ENCODE measurements at places on chromosomes 4 and X.

GRCh38 chr4:158229768-158230167 lies 19.5 kb downstream of the TMEM144 start:
- DNase-seq, result no peak

- DNase-seq, result no peak
These were observed 853.8 kb downstream of the ADGRL3 start for GRCh38 chr4:62053974-62054373.

- DNase-seq, result peak; percentile 32
These were observed 1.1 kb downstream of the STBD1 start for GRCh38 chr4:76307660-76308014.

DNA sequence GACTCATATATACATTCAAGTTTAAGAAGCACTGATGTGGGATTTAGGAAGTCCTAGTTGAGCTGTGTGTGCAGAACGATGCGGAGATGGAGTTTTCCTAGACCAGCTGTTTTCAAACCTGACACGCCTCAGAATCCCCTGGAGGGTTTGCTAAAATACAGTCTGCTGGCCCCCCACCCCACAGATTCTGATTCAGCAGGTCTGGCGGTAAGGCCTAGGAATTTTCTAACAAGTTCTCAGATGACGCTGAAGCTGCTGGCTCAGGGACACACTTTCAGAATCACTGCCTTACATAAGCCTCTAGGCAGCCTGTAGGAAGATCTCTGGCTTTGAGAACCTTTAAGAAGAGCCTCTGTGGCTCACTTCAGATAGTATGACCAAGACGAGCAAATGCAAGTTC lies 73.1 kb downstream of the PHEX start:
- DNase-seq, result peak; percentile 68

DNA sequence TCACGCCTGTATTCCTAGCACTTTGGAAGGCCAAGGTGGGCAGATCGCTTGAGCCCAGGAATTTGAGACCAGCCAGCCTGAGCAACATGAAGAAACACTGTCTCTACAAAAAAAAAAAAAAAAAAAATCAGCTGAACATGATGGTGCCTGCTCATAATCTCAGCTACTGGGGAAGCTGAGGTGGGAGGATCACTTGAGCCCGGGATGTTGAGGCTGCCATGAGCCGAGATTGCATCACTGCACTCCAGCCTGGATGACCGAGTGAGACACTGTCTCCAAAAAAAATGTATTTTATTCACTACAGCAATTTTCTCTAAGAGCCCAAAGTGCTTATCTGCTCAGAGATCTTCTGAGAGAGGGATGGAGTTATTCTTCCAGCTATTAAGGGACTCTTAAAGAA lies 215.8 kb upstream of the PPP3CA start:
- no peak for DNase-seq

- DNase-seq, result no peak
These were observed 857.5 kb upstream of the FTHL17 start for GRCh38 chrX:31929366-31929765.

- no peak for DNase-seq
These were observed 13.8 kb downstream of the PGRMC1 start for GRCh38 chrX:119249891-119250290.

- DNase-seq, result peak; percentile 42
These were observed 39.6 kb downstream of the HTRA3 start for GRCh38 chr4:8308856-8309771.

GRCh38 chr4:152947311-152947710 lies 11.2 kb downstream of the FHDC1 start:
- no peak for DNase-seq

- no peak for DNase-seq
These were observed 92.5 kb downstream of the ANK2 start for GRCh38 chr4:113141901-113142346.

GRCh38 chrX:31209005-31209628 lies 137.3 kb upstream of the FTHL17 start:
- no peak for DNase-seq

- DNase-seq, result peak; percentile 81
These were observed 94.7 kb downstream of the SEL1L3 start for GRCh38 chr4:25767877-25768725.

- no peak for DNase-seq
These were observed 394.9 kb upstream of the PABPC5 start for GRCh38 chrX:91039777-91040176.

GRCh38 chr4:148239494-148239985 lies 202.7 kb downstream of the NR3C2 start:
- no peak for DNase-seq

GRCh38 chrX:131746491-131746968 lies 202.7 kb downstream of the OR13H1 start:
- no peak for DNase-seq

- no peak for DNase-seq
These were observed 469.0 kb upstream of the BOD1L1 start for GRCh38 chr4:14096396-14096965.

GRCh38 chr4:151004222-151004621 lies 10.9 kb downstream of the LRBA start:
- DNase-seq, result no peak

GRCh38 chr4:147088146-147088545 lies 142.5 kb upstream of the TTC29 start:
- DNase-seq, result no peak

DNA sequence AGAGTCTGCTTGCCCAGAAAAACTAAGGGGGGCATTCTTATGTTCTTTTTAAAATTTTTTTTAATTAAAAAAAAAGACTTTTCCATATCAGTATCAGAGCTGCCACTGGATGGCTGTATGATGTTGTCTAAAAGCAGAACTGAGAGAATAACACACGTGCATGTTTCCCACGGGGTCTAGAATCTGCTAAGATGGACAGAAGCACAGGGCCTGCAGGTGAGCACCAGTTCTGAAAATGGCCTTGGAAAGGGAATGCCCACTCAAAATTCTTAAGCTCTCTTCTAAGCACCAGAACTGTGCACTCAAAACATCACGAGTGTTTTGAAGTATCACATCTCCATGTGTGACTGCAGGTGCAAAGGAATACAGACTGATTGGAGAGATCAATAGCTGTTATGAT lies 61.1 kb downstream of the ARAP2 start:
- DNase-seq, result no peak

DNA sequence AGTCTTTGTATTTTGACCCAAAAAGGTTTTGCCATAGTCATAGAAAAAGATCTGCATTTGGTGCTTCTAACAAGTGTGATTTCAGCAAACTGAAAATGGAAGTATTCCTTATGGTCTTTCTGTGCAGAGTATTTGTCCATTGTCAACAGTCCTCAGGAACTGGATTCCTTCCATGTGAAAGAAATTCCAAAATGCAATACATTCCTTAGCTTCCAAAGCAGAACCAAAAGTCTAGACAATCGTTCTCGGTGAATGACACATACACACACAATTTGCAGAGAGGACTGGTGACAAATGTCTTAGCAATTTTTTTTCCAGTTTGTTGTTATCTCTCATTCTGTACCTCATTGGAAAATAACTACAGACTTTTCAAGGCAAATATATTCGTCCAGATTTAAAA lies 562.2 kb upstream of the SLIT2 start:
- DNase-seq, result no peak

- no peak for DNase-seq
These were observed 23.3 kb downstream of the ZNF280C start for GRCh38 chrX:130245441-130245840.

- DNase-seq, result no peak
These were observed 20.5 kb downstream of the SEL1L3 start for GRCh38 chr4:25842229-25842845.

GRCh38 chr4:173446416-173446815 lies 47.5 kb upstream of the SCRG1 start:
- DNase-seq, result no peak

- DNase-seq, result no peak
These were observed 54.0 kb upstream of the CHRNA9 start for GRCh38 chr4:40281099-40281498.

- no peak for DNase-seq
These were observed 13.0 kb downstream of the PNMA6E start for GRCh38 chrX:153387987-153388721.

DNA sequence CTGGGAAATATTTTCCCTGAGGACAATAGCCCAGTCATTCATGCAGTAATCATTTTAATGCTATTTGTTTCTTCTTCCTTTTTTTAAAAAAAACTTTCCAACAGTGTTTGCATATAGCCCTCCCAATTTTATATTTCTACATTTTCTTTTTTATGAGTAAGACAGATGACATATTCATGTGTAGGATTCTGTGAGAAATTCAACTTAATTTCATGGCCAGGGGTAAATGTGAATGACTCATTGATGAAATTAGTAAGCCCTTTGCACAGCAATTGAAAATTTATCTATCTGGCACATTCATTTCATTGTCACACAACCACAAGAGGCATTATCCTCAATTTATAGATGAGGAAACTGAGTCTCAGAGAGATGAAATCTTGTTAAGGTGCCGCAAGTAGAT lies 13.7 kb upstream of the SMIM20 start:
- DNase-seq, result no peak

- DNase-seq, result no peak
These were observed 36.3 kb upstream of the AGA start for GRCh38 chr4:177478496-177478895.

DNA sequence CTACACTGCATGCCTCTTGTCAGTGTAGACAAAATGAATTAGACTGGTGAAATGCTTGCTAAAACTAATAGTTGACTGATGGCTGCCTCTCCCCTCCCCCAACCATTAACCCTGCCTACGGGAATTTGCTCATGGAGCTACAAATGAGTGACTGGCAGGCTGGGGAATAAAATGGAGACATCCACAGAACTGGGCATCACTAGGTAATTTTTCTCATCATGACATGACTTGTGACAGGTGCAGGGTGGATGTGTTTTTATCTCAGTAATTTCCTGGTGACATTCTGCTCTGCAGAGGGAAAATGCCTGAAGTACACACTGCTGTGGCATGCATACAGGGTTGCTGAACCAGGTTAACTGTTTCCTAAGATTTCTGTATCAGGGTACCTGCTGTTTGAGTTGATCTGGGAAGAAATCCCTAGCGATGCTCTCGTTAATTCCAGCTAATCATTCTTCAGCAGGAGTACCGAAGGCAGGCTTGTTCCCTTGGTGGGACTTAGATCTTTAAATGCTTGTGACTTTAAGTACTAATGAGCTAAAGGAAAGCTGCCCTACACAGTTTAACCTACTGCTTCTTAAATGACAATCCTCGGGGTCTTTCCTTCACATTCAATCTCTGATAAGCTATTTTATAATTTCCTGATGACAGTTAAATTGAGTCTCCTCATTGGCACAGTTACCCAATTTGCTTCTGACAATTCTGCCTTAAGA lies 376.3 kb upstream of the LCORL start:
- DNase-seq, result no peak

- DNase-seq, result peak; percentile 34
These were observed 1793.7 kb upstream of the TENM3 start for GRCh38 chr4:180449395-180449956.

DNA sequence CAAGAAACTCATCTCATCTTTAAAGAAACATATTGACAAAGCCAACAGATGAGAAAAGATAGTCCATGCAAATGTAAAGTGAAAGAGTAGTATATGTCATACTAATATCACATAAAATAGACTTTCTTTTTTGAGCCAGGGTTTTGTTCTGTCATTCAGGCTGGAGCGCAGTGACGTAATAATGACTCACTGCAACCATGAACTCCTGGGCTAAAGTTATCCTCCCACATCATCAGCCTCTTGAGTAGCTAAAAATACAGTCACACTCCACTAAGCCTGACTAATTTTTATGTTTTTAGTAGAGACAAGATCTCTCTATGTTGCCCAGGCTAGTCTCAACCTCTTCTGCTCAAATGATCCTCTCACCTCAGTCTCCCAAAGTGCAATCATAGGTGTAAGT lies 51.8 kb upstream of the TRAM1L1 start:
- no peak for DNase-seq

DNA sequence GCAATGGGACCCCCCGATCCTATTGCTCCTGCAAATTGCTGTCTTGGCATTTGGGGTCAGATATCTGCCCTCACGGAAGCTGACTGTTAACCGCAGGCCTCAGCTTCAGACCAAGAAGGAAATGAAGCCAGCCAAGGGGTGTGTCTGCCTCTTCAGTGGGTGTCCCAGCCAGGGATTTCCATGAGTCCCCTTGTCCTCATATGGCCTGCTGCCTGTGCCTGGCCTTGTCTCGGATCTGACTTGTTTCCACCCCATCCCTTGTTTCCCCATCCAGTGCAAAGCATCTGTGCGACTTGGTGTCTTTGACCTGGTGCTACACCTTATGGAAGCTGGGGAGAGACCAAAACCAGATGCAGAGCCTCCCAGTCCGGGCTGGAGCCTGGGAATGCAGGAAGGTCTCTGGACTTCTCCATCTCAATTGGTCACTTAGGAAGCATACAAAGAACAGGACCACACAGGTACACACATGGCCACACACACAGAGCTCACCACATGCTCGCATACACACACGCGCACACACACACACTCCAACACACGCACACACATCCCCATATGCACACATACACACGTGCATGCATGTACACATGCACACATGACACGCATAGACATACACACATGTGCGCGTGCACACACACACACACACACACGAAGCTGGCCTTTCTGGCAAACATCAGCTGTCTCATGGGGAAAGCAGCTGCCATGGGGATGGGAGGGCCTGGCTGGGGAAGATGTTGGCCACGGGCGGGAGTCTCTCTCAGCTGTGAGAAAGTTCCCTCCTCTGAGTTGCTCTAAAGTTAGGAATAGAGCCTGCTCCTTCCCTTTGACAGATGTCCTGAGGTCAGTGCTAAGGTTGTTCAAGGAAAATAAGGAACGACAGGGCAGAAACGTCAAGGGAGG lies 65.5 kb downstream of the CRMP1 start:
- DNase-seq, result no peak
